ENCODE measurements at places on chromosomes 1 and 21.

DNA sequence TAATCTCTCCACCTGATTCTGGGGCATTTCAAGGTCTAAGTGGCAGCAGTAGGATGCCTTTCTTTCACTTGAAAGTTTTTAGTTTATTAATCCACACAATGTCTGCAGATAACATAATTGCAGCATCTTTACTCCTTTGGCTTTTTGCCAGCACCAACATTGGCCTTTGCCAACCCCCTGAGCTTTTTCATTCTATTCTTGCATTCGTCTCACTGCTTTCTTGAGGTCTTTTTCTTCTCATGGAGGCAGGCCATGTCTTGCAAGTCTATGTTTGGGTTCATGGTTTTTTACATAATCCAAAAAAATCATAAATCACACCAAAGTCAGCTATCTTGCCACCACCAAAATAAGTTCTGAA lies 30.4 kb upstream of the COG2 start:
- DNase-seq = no peak

GRCh38 chr1:2611031-2611501 lies 21.8 kb downstream of the MMEL1 start:
- peak; percentile 51 for DNase-seq

GRCh38 chr1:85555420-85555819 lies 25.1 kb upstream of the CCN1 start:
- DNase-seq = no peak

DNA sequence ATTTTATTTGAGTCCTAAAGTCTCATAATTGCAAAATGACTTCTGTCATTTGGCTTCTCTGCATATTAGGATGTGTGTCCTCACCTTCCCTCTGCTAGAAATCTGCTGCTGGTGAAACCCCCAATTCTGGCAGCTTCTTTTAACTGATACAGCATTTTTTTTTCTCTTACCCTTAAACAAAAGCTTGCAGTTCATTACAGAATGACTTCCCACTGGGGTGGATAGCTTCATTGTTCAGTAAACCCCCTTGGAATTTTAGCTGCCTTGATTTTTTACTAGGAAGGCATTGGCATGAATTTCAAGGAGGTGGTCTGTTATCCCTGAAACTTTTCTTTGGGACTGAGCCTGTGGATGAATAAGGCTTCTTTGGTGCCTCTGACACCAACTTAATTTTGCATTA lies 16.8 kb downstream of the TSEN15 start:
- DNase-seq = no peak

GRCh38 chr1:17588048-17588871 lies 48.8 kb downstream of the ARHGEF10L start:
- DNase-seq = no peak

DNA sequence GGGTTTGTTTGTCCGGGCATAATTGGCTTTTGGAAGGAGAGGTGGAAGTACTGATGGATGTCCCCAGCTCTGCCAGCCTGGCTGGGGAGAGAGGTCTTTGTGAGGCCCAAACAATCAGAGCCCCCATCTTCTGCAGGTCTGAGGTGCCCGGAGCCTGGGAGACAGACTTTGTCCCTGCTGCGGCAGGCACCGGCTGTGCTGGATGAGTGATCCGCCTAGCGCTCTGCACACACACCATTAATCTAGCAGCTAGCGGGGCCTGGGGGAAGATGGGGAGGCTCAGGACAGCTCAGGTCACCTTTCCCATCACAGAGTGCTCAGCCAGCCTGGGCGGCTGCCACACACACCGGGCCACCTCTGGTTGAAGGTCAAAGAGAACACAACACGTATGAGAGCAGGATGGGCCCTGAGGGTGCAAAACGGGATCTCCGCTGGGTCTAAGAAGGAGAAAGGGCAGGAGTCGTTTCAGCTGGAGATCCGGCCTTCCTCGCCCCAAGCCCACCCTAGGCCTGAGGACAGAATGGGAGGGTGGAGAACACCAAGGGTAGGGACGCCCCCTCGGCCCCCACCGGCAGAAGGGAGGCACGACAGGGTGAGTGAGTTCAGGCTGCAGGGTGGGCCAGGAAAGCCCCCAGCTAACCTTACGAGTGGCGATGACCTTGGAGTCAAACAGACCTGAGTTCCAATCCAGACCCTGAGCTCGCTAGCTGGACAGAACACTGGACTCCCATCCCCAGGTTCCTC lies 341.8 kb downstream of the NPHP4 start:
- DNase-seq = no peak

GRCh38 chr1:52579415-52579814 lies 22.8 kb upstream of the GPX7 start:
- DNase-seq = no peak

GRCh38 chr1:93016171-93016570 lies 54.9 kb upstream of the DIPK1A start:
- no peak for DNase-seq

DNA sequence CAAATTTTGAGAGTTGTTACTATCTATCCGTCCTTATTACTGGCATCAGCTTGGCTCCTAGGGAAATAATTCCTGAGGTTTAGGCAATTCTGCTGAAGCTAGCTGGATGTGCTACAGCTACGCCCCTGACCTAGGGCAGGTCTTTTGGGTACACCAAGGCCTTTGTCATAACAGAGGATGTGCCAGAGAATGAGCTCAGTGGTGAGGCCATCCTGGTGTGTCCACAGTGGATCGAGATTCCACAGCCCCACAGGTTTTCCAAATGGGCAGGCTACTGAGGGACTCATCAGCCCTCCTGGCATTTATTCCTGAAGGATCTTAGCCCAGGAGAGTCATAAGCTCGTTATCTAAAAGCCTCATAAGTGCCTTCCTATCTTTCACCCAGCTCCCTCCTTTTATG lies 475.2 kb upstream of the USP24 start:
- DNase-seq = no peak

DNA sequence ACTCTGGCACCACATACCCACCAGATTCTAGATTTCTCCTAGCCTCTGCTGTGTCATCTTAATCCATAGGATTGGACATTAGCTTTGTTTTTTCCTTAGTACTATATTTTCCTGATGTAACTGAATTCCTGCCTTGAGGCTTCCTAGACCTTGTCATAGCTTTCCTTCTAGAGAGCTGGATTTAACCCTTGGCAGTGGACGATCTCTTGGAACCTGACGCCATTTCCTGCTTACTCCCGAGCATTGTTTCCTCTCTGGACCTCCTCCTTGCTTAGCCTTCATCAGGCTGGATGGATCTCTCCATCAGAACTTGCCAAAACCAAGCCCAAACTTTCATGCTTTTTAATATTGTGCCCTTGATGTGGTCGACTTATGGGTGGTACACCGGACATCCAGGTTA lies 1.5 kb downstream of the APOBEC4 start:
- no peak for DNase-seq

DNA sequence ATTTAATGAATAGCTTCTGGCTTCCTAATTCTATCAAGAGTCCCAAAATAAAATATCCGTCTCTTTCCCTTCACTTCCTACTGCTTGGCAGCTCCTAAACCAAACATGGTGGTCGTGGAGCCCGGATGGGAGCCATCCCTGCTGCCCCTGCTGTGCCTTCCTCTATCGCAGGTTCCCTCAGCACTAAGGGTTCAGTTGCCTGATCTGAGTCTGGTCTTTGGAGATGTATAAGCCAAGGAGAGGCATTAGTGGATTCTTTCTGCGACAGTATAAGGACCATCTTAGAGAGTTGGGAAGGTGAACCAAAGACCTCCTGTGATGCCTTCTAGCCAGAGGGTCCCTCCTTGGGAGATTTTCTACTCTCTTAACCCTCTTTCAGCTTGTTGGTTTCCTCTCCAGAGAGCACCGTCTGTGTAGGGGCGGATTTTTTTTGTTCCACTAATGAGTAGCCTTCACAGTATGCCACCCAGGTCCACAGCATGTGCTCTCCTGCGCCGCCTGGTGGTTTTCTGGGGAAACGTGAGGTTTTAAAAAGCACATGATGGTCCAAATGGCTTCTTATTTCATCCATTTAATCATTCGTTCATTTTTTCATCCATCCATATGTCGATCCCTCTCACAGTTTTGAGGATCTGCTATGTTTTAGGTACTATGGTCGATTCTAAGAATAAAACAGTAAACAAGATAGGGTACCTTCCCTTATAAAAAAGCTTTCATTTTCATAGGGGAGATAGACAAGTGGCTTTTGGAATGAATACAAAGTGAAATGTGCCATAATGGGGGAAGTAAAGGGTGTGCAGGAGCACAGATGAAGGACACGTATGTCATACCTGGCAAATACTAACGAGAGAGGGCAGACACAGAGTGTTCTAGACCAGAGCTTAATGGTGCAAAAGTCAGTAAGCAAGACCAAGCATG lies 71.0 kb downstream of the NFASC start:
- DNase-seq = peak; percentile 77

- DNase-seq = no peak
These were observed 38.0 kb downstream of the TRIM67 start for GRCh38 chr1:231199868-231200267.

DNA sequence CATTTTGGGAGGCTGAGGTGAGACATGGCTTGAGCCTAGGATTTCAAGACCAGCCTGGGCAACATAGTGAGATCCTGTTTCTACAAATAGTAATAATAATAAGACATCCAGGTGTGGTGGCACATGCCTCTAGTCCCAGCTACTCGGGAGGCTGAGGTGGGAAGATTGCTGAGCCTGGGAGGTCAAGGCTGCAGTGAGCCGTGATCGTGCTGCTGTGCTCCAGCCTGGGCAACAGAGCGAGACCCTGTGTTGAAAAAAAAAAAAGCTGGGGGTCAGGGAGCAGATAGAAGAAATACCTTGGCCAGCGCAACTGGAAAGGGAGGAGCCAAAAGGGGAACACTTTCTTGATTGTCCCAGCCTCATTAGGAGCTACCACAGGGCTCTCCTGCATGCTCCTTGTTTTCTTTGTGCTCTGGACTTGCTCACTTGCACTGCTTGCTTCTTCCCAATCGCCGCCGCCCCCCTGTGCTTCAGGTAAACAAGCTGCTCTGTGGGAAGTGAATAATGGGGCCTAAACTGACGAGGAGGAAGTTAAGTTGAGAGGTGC lies 31.1 kb downstream of the PBX1 start:
- DNase-seq = no peak

DNA sequence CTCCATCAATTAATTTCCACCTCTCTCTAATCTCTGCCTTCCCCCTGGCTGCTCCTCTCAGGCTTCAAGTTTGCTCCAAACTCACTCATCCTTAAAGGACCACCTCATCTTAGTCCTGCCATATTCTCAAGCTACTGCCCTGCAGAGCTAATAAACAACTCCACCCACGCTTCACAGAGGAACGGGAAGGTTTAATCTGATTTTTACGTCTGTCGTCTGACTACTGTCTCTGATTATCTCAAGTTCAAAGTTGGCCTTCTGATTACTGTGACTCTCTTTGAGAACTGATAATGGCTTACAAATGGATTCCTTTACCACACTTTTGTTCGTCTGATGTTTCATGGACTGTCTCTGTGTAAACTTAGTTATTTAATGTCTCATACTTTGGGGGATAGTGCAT lies 7.6 kb upstream of the CPT2 start:
- DNase-seq = no peak

DNA sequence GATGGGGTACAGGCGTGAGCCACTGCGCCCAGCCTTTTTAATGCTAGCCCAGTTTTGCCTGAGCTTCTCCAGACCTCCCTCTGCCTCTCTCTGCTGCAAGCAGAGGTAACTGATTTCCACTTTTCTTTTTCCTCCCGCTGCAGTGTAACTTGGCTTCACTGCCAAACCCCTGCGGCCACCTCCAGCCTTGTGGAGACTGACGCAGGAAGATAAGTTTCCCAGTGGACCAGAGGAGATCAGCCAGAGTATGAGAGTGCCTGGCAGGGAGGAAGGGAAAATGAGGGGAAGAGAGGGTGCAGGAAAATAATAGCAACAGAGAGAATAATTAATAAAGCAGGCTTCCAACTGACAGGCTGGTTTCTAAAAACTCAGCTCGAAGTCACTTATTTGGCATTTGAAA lies 143.7 kb downstream of the PCNX2 start:
- no peak for DNase-seq

DNA sequence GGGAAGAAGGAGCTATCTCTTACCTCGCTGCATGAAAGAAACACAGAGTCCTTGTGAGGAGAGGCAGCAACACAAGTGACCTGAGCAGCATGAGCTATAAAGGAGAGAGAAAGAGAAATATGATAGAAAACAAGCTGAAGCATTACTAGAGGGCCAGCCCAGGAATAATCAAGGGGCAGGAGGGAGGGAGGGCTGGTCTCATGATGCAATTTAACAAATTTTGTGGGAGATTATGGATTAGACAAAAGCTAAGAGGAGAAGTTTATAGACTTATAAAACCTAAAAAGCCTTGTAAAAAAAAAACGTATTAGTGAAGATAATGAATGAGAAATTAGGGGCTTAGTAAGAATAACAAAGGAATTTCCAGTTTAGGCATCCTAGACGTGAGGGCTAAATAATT lies 5.0 kb downstream of the WDR77 start:
- DNase-seq = no peak

DNA sequence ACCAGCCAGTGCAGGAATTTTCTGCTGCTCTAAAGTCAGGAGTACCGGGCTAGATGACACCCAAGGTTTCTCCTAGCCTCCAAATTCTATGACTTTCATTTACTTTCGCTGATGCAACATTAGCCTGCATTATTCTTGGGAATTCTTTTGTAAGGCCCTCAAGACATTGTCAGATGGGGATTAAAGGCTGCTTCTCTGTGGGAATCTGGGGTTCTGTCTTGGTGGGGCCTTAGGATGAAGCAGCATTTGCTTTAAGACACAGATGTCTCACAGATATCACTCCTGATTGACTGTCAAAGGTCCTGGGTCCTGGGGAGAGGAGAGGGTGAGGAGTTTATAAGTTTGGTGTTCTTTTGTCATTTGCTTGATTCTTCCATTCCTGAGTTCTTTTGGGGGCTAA lies 11.6 kb downstream of the PKP1 start:
- no peak for DNase-seq

GRCh38 chr1:84888753-84889152 lies 4.3 kb downstream of the LPAR3 start:
- DNase-seq = no peak

- no peak for DNase-seq
These were observed 65.8 kb upstream of the BCL10 start for GRCh38 chr1:85342207-85342606.

- peak; percentile 45 for DNase-seq
These were observed 868 bp downstream of the C1orf21 start for GRCh38 chr1:184387476-184388318.

- no peak for DNase-seq
These were observed 24.8 kb upstream of the SLC22A15 start for GRCh38 chr1:115951560-115951959.

- no peak for DNase-seq
These were observed 11.9 kb downstream of the NIPAL3 start for GRCh38 chr1:24427545-24427862.

Data from activated CD8-positive, alpha-beta T cell treated with anti-CD3 and anti-CD28 coated beads for 36 hours (primary cell).